ENCODE measurements at places on chromosomes 3 and 15. TPM values are rescaled to one million over a fixed set of nuclear protein-coding genes. Genes with fewer than 3 reads are reported as not detected.

Gene SCAMP5
- 2.2 TPM for total RNA-seq

Gene P2RY12
- total RNA-seq = 0.18 TPM

Gene ROBO2
- 1.2 TPM for total RNA-seq

Gene C3orf49
- total RNA-seq = not detected

Gene STIMATE
- total RNA-seq = 7.8 TPM

Gene ERICH6
- total RNA-seq = 0.41 TPM

Gene ISLR
- 163 TPM for total RNA-seq

Gene ADAMTS7
- total RNA-seq = 7.5 TPM

Gene MASP1
- total RNA-seq = 19.2 TPM

Gene TXNRD3
- 27.9 TPM for total RNA-seq

DNA sequence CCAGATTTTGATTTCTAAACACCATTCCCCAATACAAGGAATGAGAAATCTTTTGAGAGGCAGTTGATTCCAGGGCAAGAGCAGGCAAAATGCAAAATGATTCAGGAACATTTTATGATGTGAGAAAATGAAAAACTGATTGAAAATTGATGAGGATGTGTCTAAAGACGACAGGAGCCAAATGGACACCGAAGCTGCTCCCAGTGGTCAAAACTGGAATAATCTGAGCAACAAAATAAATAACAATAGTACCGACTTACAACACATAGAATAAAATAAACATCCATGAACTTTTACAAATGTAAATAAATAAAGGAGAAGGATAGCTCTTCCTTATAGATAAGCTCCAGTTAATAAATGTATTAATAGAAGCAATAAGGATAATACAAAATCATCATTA is 186.8 kb downstream of the OCA2 start:
- DNase-seq = no peak

DNA sequence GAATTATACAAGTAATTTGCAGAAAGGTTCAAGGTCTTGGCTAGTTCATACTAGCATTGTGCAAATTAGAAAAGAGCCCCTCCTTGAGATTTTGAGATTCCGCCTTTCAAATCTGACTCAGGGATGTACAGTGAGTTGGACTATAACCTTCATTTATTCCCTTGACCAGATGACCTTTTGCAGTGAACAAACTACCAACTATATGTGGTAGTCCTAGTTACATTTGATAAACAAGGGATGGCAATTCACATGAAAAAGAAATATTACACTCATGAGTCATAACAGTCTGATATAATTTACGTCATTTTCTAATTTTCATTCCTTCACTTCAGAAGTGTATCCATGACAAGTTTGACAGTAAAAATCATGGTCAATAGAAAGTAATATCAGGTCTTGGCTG is 860.4 kb downstream of the ROBO1 start:
- no peak for DNase-seq

- peak; percentile 35 for DNase-seq
Measured at GRCh38 chr3:12707449-12707848, 43.5 kb upstream of the RAF1 start.

- peak; percentile 84 for DNase-seq
Measured at GRCh38 chr15:89828281-89829145, 13.9 kb upstream of the ANPEP start.

GRCh38 chr3:40128166-40128565 is 181.3 kb upstream of the EIF1B start:
- no peak for DNase-seq

- DNase-seq = peak; percentile 79
Measured at GRCh38 chr3:23175341-23176083, 27.6 kb upstream of the UBE2E2 start.

GRCh38 chr3:114660808-114661207 is 367.0 kb downstream of the TIGIT start:
- DNase-seq = no peak

GRCh38 chr15:71334873-71335272 is 219.6 kb downstream of the THSD4 start:
- peak; percentile 16 for DNase-seq

DNA sequence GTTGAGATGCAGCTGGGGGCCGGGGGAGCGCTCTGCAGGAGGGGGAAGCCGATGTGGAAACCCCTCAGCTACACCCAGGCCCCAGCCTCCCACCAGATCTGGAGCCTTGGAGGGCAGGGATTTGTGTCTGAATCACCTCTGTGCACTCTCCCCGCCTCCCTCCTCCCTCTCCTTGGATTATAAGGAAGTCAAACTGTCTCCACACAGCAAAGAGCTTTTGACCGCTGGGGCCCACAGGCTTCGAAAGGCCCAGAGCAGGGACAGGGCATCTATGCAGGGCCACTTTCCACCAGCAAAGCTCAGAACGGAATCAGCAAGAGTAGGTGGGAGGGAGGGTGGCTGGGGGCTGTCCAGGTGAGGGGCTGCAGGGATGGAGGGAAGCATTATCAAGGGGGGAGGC is 68.9 kb downstream of the IQSEC1 start:
- no peak for DNase-seq

DNA sequence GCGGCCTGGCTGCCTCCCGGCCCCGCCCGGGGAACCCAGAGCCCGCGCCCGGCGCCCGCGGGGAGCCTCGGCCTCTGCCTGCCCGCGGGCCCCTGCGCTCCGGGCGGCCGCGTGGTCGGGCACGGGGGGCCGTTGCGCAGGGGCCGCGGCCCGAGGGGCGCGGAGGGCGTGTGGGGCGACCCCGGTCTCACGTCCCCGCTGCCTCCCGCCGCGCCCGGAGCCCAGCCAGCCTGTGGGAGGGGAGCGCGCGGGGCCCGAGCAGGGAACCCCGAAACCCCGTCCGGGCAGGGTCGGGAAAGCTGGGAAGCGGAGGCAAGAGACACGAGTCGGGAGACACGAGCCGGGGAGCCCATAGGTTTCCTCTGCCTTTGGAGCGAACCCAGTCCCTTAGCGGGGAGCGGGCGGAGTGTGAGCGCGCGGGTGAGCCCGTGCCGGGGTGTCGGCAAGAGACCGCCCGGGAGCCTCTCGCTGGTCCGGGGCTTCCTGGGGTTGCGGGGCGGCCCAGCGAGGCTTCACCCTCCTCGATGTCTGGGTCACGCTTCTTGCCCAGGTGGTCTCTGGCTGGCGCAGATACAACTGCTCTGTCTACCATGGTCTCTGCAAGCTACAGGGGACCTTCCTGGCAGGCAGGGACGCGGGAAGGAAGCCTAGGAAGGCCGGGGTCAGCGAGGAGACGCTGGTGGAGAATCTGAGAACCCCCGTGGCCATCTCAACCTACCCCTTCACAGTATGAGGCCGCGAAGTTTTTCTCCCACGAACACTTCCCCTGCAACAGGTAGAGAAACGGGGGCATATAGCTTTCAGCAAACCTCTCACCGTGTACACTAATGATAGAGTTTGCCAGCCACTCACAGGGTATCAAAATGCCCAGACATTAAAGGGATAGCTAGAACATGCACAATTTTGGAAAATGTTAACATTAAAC is 586 bp downstream of the LRRK1 start:
- no peak for DNase-seq

DNA sequence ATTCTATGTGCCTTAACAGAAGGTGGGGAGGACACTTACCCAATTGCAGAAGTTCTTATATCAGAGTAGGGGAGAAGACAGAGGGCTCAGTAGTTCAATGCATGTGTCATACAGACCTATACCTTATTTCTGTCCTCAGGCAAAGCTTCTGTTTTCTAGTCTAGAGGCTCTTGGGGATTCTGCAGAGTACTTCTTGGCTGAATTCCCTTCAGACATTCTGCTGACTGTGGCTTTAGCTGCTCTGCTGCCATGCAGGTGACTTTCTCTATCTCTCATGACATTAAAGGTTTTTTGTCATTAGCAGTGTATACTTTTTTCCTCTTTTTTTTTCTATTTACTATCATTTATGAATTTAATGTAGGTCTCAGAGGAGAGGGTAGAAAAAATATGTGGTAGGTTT is 172.8 kb upstream of the PLSCR5 start:
- DNase-seq = no peak

GRCh38 chr3:94156626-94157025 is 93.8 kb downstream of the NSUN3 start:
- DNase-seq = no peak

- DNase-seq = no peak
Measured at GRCh38 chr15:99644913-99645542, 79.2 kb downstream of the MEF2A start.

- peak; percentile 55 for DNase-seq
Measured at GRCh38 chr15:95486224-95486623, 844.3 kb upstream of the NR2F2 start.

- DNase-seq = no peak
Measured at GRCh38 chr3:96750094-96750767, 64.2 kb upstream of the EPHA6 start.

DNA sequence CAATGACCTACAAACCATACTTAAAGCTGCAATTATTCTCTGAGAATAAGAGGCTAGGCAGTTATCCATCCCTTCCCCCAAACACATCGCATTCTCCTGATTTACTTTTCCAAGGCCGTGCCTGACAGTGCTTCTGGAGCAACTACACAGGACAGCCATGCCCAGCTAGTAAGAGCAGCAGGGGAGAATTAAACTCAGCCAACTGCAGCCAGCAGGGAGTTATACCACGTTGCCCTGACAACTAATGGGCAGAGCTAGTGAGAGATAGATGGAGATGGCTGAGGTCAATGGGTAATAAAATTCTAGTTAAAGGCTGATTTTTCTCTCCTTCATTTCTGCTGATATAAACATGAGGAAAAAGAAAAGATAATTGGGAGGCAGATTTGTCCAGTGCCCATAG is 193.8 kb upstream of the PPP2R3A start:
- no peak for DNase-seq

DNA sequence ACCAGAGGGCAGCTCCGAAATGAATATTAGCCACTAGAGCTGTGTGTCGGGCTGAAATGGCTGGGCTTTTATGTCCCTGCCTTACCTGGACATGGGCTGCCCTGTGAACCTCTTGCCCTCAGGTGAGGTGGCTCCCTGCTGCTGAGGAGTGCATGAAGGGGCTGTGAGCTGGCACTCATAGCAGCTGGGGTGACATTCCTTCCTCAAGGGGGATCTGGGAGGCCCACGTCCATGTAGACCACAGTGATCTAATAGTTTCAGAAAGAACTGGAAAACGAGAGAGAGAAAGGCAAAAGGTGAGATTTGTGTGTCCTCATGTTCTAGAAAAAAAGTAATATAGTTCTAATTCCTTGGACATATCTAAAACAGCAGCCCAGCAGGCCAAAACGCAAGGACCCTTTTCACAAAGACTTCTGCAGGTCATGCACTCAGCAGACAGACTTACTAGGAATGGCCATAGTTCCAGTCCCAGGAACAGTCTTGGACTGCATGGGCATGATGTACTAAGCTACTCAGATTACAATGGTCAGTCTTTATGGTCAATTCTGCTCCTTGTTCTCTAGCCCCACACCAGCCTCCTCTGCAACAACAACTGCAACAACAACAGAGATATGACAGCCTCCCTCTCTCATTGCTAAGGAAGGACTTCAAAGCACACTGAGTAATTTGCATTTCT is 10.8 kb upstream of the SLC24A5 start:
- DNase-seq = no peak

- peak; percentile 98 for DNase-seq
Measured at GRCh38 chr15:89783111-89783860, 7.2 kb downstream of the MESP2 start.

GRCh38 chr3:25385807-25386460 is 42.1 kb upstream of the RARB start:
- DNase-seq = no peak

GRCh38 chr3:171699601-171700000 is 110.7 kb downstream of the PLD1 start:
- peak; percentile 70 for DNase-seq

DNA sequence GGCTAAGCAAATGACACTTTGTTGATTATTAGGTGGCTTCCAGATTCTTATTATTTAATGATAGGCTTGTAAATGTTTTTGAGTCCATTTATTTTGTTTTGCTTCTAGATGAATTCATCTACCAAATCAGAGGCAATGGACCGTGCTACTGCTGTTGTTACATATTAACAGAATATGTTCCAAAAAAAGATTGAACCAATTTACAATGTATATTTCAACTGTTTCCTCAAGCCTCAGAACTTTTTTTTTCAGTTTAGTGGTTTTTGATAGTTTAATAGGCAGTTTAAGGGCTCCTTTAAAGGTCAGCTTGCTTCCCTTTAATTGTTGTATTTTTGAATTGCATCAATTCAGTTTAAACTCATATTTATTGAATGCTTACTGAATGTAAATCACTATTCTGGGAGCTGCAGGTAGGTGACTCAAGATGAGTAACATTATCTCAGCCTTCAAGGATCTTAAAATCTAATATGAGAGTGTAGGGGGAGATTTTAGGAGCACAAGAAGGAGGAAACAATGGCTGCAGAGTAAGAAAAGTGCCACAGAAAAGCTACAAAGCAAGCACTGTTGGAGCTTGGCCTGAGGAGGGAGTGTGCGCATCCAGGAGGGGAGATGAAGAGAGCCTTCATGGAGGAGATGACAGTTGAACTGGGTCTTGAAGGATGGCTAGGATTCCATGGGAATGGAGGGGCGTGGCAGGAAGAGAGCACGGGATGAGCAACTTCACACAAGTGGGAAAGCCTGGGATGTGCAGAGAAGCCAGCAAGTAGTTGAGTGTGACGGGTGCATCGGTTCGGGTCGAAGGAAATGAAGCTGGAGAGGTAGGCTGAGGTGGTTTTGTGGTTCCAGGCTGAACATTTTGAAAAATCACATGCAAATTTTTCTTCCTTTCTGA is 14.7 kb downstream of the MAP2K1 start:
- DNase-seq = no peak

GRCh38 chr3:162022911-162023310 is 526.3 kb downstream of the OTOL1 start:
- DNase-seq = no peak

GRCh38 chr3:29513236-29513635 is 232.4 kb downstream of the RBMS3 start:
- DNase-seq = peak; percentile 75

GRCh38 chr3:170632780-170633179 is 46.9 kb upstream of the SLC7A14 start:
- DNase-seq = no peak

DNA sequence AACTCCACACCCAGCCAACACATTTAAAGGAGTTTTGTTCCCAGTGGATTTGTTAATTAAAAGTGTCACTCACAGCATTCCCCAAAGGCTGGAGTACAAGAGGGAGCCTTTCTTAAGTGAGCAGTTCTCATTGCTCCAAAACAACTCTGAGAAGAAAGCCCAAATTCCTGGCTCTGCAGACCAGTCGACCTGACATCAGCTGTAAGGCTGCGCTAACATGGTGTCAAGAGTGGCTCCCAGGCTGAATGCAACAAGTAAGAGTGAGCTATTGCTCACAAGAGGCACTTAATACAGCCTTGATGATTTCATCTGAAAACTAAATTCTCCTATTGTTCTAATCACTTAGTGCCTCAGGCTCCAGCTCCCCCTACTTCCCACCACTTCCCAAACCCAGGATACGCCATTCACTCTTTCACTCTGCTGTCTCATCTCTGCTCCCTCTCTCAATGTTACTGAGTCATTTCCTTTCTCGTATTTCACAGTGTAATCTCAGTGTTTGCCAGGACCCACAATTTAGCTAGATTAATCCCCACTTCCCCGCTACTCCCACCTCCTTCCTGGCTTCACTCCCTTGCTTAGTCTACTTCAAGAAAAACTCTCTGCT is 81.8 kb downstream of the WWTR1 start:
- DNase-seq = peak; percentile 99

GRCh38 chr3:66398228-66399025 is 102.4 kb downstream of the LRIG1 start:
- DNase-seq = no peak

- DNase-seq = no peak
Measured at GRCh38 chr3:120410116-120410515, 40.7 kb downstream of the FSTL1 start.

GRCh38 chr3:179972881-179973423 is 63.8 kb downstream of the PEX5L start:
- peak; percentile 33 for DNase-seq

Data from fibroblast of the aortic adventitia (primary cell).